ENCODE measurements at places on chromosomes 1 and 21.

GRCh38 chr1:178723546-178723945 lies 1.5 kb upstream of the RALGPS2 start:
- no peak for DNase-seq

DNA sequence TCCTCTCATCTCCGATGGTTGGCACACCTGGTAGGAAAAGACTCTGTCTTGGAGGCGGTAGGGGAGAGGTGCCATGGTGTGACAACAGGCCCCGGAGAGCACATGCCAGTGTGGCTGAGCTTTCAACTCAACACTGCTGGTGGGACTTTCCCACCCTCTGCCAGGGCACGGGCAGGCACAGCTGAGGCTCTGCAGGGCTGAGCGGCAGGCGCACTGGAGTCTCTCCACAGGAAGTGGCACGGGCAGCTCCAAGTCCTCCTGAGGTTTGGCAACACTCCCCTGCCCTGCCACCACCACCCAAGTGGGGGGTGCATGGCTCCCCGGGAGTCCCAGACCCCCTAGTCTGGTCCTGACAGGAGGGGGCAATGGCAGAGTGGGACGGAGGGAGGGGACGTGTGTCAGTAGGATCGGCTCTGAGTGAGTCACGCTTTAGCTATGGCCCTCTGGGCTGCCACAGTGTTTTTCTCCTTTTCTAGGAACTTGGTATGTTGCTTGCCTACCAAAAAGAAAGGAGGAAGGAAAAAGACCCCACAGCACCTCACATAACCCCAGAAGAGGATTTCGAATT lies 27.3 kb upstream of the EVA1B start:
- no peak for DNase-seq

- no peak for DNase-seq
Measured at GRCh38 chr1:246680696-246681130, 43.5 kb upstream of the SCCPDH start.

- peak; percentile 26 for DNase-seq
Measured at GRCh38 chr1:17653728-17654351, 101.3 kb upstream of the ACTL8 start.

DNA sequence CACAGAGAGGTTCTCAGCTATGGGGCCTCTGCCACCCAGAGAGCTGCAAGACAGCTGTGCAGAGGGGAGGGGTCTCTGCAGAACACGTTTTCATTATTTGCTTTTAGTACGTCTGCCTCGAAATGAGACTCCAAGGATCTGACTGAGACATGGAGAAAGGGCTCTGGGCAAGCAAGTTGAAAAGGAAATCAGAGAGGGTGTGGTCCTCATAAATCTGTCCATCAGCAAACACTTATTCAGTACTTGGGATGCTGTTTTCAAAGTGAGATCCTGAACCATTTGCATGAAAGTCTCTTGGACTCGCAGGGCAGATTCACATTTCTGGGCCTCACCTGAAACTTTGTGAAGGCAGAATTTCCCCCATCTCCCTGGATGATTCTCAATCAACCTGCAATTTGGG lies 197.4 kb upstream of the GALNT2 start:
- no peak for DNase-seq

- no peak for DNase-seq
Measured at GRCh38 chr1:48793863-48794262, 17.2 kb upstream of the BEND5 start.

DNA sequence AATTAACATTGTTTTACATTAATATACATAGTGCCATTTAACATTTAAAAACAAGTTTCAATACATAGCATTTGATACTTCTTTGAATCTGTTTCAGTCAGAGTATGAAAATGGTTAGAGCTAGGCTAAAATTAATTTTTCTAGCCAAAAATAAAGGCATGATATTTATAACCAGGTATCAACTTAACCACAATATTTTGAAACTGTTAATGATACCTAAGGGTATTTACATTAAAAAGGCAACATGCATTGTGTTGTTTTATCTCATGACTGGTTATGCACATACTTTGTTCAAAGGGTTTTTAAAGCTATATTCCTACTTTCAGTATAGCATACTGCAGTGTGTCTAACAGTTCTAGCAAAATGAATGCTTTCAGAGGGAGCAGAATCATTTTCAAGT lies 130.0 kb downstream of the HS2ST1 start:
- no peak for DNase-seq

GRCh38 chr1:59926381-59927123 lies at the start of gene CYP2J2:
TSS of gene CYP2J2 (minus strand) at chr1:59926773. CDS start at chr1:59926746, 27 bp downstream.
- peak; percentile 77 for DNase-seq

DNA sequence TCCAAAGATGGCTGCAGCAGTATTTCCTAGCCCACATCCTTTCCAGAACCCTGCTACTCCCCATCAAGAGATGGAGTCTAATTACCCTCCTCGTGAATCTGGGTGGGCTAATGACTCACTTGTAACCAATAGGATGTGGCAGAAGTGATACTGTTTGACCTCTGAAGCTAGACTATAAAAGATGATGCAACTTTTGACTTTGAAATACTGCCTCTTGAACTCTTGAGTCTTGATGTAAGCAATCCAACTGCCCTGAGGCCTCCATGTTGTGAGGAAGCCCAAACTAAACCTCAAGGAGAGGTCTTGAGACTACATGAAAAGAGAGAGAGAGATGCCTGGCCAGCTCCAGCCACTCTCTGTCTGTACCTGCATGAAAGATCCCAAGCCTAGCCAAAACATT lies 29.5 kb downstream of the LMO4 start:
- DNase-seq = no peak

DNA sequence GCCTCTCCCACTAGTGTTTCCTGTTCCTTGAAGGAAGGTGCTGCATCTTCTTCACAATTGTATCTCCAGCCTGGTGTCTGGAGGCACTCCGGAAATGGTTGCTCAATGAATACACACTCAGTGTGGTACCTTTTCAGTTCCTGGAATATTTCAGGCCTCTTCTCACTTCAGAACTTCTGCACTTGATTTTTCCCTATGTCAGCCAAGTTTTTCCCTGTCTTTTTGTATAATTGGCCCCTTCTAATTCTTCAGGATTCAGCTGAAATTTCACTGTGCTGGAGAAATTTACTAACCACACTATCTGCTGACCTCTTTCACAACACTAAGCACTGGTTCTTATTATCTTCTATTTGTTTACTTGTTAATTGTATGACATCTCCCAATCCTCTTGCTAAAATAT lies 61.2 kb upstream of the MAP10 start:
- DNase-seq = no peak

GRCh38 chr1:82465024-82465423 lies 664.3 kb downstream of the ADGRL2 start:
- no peak for DNase-seq

- DNase-seq = peak; percentile 71
Measured at GRCh38 chr1:47710329-47711071, 272.7 kb downstream of the FOXD2 start.

- DNase-seq = no peak
Measured at GRCh38 chr1:180182643-180183311, 28.1 kb downstream of the QSOX1 start.

DNA sequence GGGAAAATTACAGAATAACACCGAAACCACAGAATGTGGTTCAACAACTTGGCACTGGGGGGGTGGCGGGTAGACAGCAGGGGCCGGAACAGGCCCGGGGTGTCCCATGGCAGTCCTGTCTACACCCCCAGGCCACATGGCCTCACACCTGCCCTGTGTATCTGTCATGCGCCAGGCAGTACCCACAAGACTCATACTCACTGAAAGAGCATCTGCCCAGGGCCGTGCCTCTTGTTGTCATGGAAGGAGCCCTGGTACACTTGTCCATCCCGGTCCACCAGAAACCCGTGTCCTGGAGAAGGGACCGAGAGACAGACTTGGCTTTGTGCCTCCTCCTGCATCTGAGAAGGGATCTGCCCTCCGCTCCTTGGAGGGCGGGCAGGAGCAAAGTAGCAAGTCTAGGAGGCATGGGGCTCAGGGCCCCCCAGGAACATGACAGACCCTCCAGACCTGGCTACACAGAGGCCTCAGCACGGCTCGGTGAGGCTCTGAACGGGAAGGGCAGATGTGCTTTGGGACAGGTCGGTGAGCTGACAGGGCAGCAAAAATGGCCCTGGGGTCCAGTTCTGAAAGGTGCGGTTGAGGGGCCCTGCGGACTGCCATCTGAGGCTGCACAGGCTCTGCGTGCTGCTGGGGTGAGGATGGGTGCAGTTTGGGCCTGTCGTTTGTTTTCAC lies 5.6 kb downstream of the MORN1 start:
- no peak for DNase-seq

GRCh38 chr1:23673086-23673813 lies 18.4 kb upstream of the RPL11 start:
- no peak for DNase-seq

GRCh38 chr1:204093421-204093717 lies 20.5 kb downstream of the SOX13 start:
- no peak for DNase-seq

DNA sequence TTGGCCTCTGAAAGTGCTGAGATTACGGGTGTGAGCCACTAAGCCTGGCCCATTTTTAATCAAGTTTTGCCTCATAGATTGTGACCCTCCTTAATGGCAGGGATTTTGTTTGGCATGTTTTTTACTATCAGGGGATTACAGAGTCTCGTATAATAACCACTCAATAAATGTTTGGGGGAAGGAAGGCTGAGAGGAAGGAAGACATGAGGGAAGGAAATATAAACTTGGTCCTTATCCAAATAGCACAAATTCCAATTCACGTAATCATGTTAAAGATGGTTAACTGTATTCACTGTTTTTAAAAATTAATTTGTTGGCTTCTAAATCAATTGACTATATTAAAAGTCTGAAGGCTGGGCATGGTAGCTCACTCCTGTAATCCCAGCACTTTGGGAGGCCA lies 30.9 kb upstream of the SERTAD4 start:
- DNase-seq = no peak

DNA sequence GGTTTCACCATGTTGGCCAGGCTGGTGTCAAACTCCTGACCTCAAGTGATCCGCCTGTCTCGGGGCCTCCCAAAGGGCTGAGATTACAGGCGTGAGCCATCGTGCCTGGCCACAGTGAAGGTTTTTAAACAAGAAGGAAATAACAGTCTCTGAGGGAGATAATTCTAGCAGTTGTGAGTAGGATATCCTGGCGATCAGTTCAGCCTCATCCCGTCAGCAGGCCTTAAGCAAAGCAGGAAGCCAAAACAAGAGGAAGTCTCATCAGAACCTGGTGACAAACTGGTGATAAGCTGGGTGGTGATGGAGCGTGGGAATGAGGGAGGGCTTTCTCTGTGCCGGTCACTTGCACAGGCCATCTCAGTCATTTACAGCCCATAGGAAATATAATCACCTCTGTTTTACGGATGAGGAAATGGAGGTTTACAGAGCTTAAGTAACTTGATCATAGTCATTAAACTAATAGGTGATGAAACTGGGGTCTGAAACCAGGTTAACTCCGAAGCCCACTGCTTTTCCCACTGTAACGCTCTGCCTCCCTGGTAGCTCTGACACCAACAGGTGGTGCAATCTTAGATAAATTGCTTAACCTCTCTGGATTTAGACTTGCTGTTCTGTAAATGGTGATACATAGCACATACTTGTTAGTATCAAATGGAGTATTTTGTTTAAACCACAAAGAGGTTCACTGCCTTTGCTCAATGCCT lies 40.8 kb upstream of the A3GALT2 start:
- no peak for DNase-seq

DNA sequence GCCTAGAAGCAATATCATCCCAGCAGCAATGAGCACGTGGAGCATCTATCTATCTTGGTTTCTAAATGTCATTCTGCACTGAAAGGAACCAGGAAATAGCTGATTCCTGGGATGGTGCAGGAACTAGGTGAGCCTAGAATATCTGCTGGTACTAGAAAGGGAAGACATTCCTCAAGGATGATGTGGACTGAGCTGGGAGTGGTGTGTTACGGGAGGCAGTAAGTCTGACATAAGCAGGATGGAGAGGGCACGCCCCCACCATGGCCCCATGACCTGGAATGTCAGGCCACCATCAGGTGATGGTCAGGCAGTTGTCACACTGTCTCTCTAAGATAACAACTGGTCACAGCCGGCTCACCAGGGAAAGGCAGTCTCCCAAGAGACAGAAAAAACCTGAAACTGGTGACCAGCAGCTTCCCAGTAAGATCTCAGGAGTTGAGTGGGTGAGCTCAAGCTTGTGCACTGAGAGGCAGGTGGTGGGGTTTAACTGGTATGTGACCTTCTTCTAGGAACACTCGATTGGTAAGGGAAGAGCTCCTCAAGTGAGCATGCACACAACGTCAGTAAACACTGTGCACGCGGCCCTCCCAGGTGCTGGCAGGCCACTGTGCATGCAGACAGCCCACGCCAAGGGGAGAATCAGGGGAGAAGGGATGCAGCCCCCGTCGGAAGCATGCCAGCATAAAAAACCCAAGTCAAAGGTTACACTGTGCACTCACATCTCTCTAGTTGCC lies 148.7 kb downstream of the ADSS2 start:
- no peak for DNase-seq

- DNase-seq = no peak
Measured at GRCh38 chr1:109845658-109846057, 65.0 kb upstream of the CSF1 start.

- DNase-seq = no peak
Measured at GRCh38 chr1:233863901-233864545, 40.5 kb upstream of the SLC35F3 start.

GRCh38 chr1:109850194-109850593 lies 60.5 kb upstream of the CSF1 start:
- DNase-seq = no peak

- no peak for DNase-seq
Measured at GRCh38 chr1:39489567-39490239, 1.7 kb upstream of the BMP8A start.

DNA sequence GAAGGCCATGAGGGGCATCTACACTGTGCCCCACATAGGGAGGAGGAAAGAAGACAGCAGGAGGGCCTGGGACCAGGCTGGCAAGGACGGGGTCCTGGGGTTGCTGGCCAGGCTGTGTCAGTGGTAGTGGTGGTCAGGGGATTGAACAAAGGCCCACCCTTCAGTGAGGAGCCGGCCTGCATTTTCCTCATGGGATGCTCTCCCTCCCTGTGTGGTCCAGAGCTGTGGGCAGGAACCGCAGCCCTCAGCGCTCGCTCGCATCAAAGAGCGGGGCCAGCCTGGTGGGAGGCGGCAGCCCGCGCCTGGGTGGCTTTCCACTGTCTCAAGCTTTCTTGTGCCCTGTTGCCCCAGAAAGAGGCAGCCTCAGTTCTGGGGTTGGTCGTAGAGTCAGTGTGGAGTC lies 24.8 kb downstream of the LHX4 start:
- DNase-seq = no peak

GRCh38 chr21:33587792-33588484 lies 546 bp downstream of the DONSON start:
- DNase-seq = peak; percentile 50

GRCh38 chr21:15514073-15514946 lies 215.5 kb upstream of the USP25 start:
- DNase-seq = no peak

DNA sequence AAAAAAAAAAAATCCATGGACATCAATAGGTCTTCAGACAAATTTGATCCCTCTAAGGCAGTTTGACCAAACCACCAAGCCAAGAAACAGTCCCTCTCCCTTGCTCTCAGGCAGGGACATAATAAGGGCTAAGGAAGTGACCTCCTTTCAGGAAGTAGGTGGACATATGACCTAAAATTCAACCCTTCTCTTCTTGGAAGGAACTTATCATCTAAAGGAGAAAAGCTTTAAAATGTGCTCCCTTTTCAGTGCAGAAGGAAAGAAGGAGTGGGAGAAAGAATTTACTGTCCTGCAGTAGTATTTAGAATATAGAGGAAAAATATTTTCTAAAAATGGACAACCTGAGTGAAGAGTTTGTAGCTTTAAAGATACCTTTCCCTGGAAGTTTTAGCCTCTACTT lies 118.1 kb downstream of the DTL start:
- DNase-seq = no peak

- DNase-seq = no peak
Measured at GRCh38 chr21:15495965-15496364, 233.8 kb upstream of the USP25 start.
